ENCODE measurements at places on chromosomes 13 and 19. TPM values are rescaled to one million over a fixed set of nuclear protein-coding genes. Genes with fewer than 3 reads are reported as not detected.

Gene FBXO27
- 13.4 TPM for polyA plus RNA-seq

Gene PSPN
- polyA plus RNA-seq, result 2.7 TPM

Gene LILRB1
- not detected for polyA plus RNA-seq

Gene KRTDAP
- 2.2 TPM for polyA plus RNA-seq

Gene MYO1F
- polyA plus RNA-seq, result 5.1 TPM

Gene DPY19L3
- 12.5 TPM for polyA plus RNA-seq

Gene LRRC4B
- 5.8 TPM for polyA plus RNA-seq

Gene TEX26
- not detected for polyA plus RNA-seq

Gene ZNF540
- 0.26 TPM for polyA plus RNA-seq

Gene CRB3
- polyA plus RNA-seq, result 1.1 TPM

Gene RGL3
- 38.9 TPM for polyA plus RNA-seq

Gene ZC3H13
- 55.2 TPM for polyA plus RNA-seq

Gene ZNF320
- polyA plus RNA-seq, result 17.8 TPM

Gene ZNF534
- 2.0 TPM for polyA plus RNA-seq

Gene PRR19
- polyA plus RNA-seq, result 0.16 TPM

Gene GPATCH1
- 6.4 TPM for polyA plus RNA-seq

Gene PLK5
- 0.54 TPM for polyA plus RNA-seq

Gene USPL1
- polyA plus RNA-seq, result 14.2 TPM

Gene TMIGD2
- polyA plus RNA-seq, result 0.84 TPM

Gene NPAS1
- 8.4 TPM for polyA plus RNA-seq

Gene PDE4C
- 1.1 TPM for polyA plus RNA-seq

Gene LPAR2
- polyA plus RNA-seq, result 56.6 TPM

Gene SLC15A1
- polyA plus RNA-seq, result not detected

Gene GSK3A
- 40.2 TPM for polyA plus RNA-seq

Gene KASH5
- 1.2 TPM for polyA plus RNA-seq

Gene PROZ
- polyA plus RNA-seq, result 0.42 TPM

Gene PTH2
- 15.8 TPM for polyA plus RNA-seq

Gene CLEC17A
- not detected for polyA plus RNA-seq

Gene KISS1R
- polyA plus RNA-seq, result 1.9 TPM

Gene RTBDN
- polyA plus RNA-seq, result 0.81 TPM

Gene ZNF414
- 82.2 TPM for polyA plus RNA-seq
